Naive B cell (primary cell): ENCODE measurements at places on chromosomes 11 and 22. TPM values are rescaled to one million over a fixed set of nuclear protein-coding genes. Genes with fewer than 3 reads are reported as not detected.

GRCh38 chr22:41152902-41153301, 52.2 kb upstream of the L3MBTL2 start:
- DNase-seq: no peak

DNA sequence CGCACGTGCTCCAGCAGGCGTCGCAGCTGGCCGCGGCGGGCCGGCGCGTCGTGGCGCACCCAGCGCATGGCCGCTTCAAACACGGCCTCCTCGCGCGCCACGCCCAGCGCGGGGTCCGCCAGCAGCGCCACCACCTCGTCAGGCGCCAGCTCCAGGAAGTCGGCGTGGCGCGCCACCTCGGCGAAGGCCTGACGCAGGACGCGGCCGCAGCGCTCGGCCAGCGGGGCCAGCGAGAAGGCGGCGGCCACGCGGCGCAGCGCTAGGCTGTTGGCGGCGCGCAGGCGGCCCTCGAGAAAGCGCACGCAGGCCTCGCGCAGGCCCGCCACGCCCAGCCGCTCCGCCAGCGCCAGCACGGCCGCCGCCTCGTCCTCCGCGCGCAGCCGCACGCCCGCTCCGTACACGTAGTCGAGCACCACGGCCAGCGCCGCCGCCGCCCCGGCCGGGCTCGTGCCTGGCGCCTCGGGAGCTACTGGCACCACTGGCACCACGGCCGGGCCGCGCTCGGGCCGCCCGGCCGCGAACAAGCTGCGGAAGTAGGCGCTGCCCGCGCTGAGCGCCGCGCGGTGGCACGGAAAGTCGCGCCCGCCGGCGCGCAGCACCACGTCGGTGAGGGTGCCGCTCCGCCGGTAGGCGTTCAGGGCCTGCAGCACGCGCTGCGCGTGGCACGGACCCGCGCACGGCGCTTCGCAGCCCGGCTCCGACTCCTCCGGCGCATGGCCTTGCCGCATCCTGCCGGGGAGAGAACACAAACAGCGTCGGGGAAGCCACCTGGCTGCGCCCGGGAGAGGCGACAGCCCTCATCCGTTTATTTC, 2.9 kb downstream of the KLHL35 start:
- DNase-seq: peak; percentile 42

GRCh38 chr11:17985517-17985916, 27.3 kb downstream of the SERGEF start:
- no peak for DNase-seq

The CHADL gene
- polyA plus RNA-seq: not detected

DNA sequence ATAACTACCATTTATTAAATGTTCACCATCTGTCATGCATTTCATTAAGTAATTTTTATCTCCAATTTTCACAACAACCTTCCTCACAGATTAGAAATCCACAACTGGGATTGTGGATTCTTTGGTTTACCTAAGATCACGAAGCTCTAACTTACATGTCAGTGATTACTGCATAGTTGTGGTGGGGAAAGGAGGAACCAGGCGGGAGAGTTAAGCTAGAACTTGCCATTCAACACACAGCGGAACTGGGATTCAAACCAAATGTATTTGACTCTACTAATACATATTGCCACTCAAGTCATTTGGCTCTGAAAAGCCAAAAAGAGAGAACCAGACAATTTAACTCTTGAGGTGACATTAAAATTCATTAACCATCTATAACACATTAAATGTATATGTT, 10.4 kb upstream of the LAYN start:
- no peak for DNase-seq

DNA sequence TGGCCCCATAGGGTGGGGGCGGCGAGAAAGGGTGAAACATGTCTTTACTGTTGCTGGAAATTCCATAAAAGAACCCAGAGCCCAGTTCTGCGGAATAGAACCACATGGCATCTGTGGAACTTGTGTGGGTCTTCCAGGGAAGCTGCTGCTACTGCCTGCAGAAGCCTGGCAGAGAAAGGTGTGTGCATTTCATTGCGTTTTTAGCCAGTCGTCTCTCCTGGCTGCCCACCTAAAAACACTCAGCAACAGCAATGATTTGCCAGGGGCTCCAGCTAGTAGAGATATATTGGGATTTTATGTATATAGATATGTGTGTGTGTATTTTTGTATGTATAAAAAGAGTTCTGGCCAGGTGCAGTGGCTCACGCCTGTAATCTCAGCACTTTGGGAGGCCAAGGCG, 127.2 kb upstream of the TBCEL start:
- no peak for DNase-seq

DNA sequence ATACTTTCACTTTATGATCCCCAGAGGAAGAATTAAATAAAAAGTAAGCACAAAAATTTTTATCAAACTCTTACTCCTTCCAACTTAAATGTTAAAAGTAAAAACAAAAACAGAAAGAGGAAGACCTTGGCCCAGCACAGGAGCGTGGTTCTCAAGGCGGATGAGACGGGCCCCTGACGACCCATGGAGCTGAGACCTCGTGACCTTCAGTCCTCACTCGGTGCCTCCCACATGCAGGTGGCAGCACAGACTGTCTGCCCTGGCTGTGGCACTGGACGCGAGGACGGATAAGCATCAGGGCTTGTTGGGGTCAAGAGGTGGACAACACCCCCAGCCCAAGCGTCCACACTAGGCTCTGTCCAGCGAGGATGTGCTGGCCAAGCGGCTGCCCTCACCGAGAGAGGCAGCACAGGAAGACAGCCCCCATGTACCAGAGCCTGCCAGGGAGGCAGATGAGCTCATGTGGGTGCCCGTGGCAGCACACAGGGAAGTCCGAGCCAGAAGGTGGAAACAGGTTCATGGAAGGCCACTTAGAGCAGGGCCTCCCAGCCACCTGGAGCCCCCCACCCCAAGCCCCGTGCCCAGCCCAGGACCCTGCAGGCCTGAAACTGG, 1389.8 kb downstream of the TBC1D22A start:
- peak; percentile 5 for DNase-seq
